ENCODE measurements at places on chromosomes 3 and 15. TPM values are rescaled to one million over a fixed set of nuclear protein-coding genes. Genes with fewer than 3 reads are reported as not detected.

RBP2 gene
- total RNA-seq, result not detected

STRA6 gene
- total RNA-seq, result not detected

NUDT16 gene
- 8.6 TPM for total RNA-seq

RASL12 gene
- not detected for total RNA-seq

GRCh38 chr15:72034351-72034750, 83.6 kb downstream of the MYO9A start:
- no peak overlapping the region for H3K4me3 ChIP-seq
- no peak overlapping the region for H3K27ac ChIP-seq
- peaks cover 11% of the 10 kb centered on the region for H3K36me3 ChIP-seq
- no peak for DNase-seq

GRCh38 chr15:32119694-32120330, 89.5 kb downstream of the CHRNA7 start:
- H3K27me3 ChIP-seq, result peaks cover 2% of the 10 kb centered on the region
- H3K36me3 ChIP-seq, result no peaks in the 10 kb centered on the region
- H3K4me3 ChIP-seq, result no peak overlapping the region
- DNase-seq, result no peak

GRCh38 chr3:89851974-89852621, 744.7 kb downstream of the EPHA3 start:
- no peaks in the 10 kb centered on the region for H3K36me3 ChIP-seq
- DNase-seq, result no peak
- H3K27ac ChIP-seq, result no peak overlapping the region
- no peak overlapping the region for H3K4me3 ChIP-seq
- no peaks in the 10 kb centered on the region for H3K4me1 ChIP-seq

- no peak overlapping the region for H3K27ac ChIP-seq
- H3K4me3 ChIP-seq, result no peak overlapping the region
- peaks cover 3% of the 10 kb centered on the region for H3K27me3 ChIP-seq
- no peaks in the 10 kb centered on the region for H3K36me3 ChIP-seq
- DNase-seq, result no peak
Observed at GRCh38 chr3:50433954-50434353, 69.5 kb downstream of the CACNA2D2 start.

DNA sequence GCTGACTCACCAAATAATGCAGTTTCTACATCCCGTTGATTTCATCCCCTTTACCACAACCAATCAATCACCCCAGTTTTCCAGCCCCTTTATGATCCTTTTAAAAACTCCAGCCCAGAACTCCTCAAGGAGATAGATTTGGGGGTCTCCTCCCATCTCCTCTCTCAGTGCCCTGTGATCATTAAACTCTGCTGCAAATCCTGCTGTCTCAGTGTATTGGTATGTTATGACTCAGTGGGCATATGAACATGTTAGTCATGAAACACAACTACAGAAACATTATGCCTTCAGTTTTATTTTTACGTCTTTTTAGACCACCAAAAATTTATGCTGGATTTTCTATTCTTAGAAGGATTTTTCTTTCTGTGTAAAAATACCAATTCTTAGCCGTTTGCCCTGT, 213.7 kb downstream of the DIPK2A start:
- H3K4me3 ChIP-seq, result no peak overlapping the region
- H3K4me1 ChIP-seq, result peaks cover 2% of the 10 kb centered on the region
- no peak overlapping the region for H3K27ac ChIP-seq
- no peak for DNase-seq

GRCh38 chr3:29324180-29324651, 43.3 kb downstream of the RBMS3 start:
- H3K4me1 ChIP-seq, result no peaks in the 10 kb centered on the region
- no peak for DNase-seq
- H3K27ac ChIP-seq, result no peak overlapping the region
- H3K4me3 ChIP-seq, result no peak overlapping the region
- no peaks in the 10 kb centered on the region for H3K36me3 ChIP-seq

- no peak overlapping the region for H3K4me3 ChIP-seq
- DNase-seq, result no peak
- peaks cover 6% of the 10 kb centered on the region for H3K4me1 ChIP-seq
- no peak overlapping the region for H3K27ac ChIP-seq
Observed at GRCh38 chr3:144029769-144030168, 58.1 kb downstream of the DIPK2A start.

DNA sequence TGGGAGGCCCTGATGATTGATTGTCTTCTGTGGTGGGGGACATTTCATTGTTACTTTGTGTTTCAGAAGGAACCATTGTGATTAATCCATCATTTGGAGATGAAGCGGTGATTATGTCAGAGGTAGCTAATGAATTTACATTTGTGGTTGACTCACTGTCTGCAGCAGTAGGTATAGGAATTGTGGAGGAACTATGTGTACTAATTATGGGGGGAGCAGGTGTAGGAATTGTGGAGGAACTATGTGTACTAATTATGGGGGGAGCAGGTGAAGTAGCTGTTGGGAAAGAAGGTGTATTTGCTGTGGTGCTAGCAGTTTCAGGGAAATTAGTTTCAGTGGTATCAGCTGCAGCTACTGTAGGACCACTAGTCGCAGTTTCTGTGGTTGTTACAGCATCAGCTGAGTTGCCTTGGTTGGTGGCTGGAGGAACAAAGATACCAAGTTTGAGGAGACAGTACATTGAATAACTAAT, 6.9 kb downstream of the MUC13 start:
- H3K36me3 ChIP-seq, result no peaks in the 10 kb centered on the region

- H3K36me3 ChIP-seq, result no peaks in the 10 kb centered on the region
- DNase-seq, result no peak
- H3K4me3 ChIP-seq, result no peak overlapping the region
Observed at GRCh38 chr3:116378077-116378476, 67.2 kb downstream of the LSAMP start.

GRCh38 chr15:78130466-78131294, 565 bp downstream of the CIB2 start:
- peak overlapping the region; percentile 67 for H3K4me3 ChIP-seq
- no peaks in the 10 kb centered on the region for H3K27me3 ChIP-seq
- peaks cover 21% of the 10 kb centered on the region for H3K4me1 ChIP-seq

- no peaks in the 10 kb centered on the region for H3K36me3 ChIP-seq
- no peak overlapping the region for H3K4me3 ChIP-seq
- H3K4me1 ChIP-seq, result no peaks in the 10 kb centered on the region
- no peak for DNase-seq
Observed at GRCh38 chr15:71226536-71227455, 111.5 kb downstream of the THSD4 start.
